Renal pelvis (tissue), 12 donors: ENCODE measurements at places on chromosomes 16 and 17.

DNA sequence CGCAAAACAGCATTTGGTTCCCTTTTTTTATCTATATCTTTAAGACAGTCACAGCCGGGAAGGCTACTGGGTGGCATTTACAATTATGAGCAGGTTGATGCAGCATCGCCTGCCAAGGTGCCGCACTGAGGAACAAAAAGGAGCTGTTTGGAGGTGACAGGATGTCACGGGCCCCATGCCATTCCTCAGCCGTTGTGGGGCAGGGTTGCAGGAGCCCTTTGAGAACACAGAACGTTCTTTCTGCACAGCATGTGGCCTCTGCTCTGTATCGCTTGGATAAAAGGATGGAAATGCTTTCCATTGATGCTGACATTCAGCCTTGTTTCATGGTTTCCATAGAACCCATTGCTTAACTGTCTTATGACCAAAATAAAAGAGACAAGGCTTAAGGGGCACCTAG, 141.9 kb upstream of the CDH5 start:
- DNase-seq = no peak

- DNase-seq = no peak
These were observed 24.6 kb upstream of the FAAP100 start for GRCh38 chr17:81576621-81577277.

GRCh38 chr16:87762071-87762571, 3.7 kb downstream of the KLHDC4 start:
- DNase-seq = no peak

DNA sequence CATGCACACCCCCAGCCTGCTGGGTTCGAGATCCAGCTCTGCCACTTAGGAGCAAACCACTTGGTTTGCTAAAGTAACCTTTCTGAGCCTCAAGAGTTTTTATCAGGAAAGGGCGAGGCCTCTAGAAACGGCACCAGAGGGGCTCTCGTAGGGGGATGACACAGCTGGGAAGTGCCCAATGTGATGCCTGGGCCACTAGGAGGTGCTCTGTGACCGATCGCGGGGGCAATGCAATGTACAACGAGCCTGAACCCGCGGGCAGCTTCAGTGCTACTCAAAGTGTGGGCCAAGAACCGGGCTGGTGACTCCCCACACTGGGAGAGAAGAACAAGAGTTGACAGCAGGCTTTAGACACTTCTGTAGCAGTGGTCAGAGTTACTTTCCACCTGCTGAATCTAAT, 9.4 kb downstream of the C16orf89 start:
- no peak for DNase-seq

DNA sequence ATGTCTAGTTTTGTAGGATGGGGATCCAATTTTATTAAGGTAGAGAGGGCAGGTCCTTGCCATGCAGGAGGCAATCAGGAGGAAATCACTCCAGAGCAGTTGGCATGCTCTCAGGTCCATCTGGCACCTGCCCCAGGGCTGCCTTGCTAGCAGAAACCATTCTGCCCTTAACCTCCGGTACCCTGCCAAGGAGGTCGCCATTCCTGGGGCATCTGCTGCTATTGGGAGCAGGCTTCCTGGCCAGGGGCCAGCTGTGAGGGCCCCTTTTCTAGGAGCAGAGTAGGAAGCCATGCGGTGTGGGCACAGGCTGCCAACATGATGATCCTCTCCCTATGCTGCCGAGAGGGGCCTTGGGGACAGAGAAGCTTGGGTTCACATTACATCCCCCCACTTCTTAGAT, 47.6 kb upstream of the MGAT5B start:
- DNase-seq = no peak

- no peak for DNase-seq
These were observed 3.8 kb downstream of the MPV17L start for GRCh38 chr16:15399317-15399716.

- DNase-seq = no peak
These were observed 34.1 kb upstream of the ENPP7 start for GRCh38 chr17:79696610-79696982.

DNA sequence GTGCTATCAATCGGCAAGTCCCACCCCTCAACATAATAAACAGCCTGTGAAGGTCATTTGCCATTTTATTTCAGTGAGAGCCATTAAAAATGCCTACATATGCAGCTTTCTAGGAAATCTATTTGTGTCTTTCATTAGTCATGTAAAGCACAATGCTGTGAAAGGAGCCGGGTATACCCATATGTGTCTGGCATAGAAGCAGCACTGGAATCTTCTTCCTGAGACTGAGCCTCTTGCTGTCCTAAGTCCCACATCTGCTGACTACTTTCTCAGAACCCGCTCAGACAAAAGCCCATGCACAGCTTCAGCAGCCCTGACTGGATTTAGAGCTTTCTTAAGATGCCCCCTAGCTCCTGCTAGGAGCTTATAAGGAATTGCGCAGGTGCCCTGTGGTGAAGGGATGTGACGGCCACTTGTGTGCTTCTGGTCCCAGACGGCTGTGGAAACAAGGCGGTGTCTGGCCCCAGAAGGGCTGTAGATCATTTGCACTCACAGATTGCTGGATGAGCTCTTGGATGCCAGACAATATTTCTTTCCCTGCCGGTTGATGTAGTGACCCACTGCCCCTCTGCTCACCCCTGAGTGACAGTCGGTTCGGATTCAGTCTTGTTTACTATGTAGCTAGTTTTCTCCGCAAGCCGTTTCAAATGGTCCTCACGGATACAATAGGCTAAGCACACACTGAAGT, 172.2 kb downstream of the ANKFN1 start:
- DNase-seq = no peak

DNA sequence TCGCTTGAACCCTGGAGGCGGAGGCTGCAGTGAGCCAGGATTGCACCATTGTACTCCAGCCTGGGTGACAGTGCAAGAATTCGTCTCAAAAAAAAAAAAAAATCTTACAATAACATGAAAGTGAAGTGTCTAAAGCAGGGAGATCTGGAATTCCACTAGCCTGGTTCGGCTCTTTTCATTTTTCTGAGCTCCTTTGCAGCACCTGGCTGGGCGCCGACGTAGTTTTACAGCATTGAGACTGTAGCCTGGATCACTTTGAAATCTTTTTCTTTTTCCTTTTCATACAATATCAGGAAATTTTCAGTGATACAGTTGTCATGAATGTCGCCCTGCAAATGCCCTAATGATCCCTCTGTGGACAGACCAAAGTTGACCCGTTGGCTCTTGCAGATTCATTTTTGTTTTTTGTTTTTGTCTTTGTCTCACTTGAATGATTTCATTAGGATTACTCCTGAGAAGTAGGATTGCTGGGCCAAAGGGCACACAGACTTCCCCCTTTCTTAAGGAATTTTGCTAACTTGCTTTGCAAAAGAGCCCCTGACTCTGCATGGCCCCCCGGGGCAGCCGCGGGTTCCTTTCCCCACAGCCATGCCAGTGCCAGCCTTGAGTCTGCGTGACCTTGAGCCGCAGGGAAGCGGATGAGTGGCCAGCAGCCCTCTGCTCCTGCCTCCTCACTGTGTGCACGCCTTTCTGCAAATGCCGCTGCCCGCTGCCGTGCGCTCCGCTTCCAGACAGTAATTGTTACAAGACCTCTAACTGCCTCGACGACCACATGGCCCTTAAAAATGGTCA, 28.0 kb downstream of the CRISPLD2 start:
- no peak for DNase-seq

GRCh38 chr16:54805648-54806047, 125.0 kb upstream of the IRX5 start:
- no peak for DNase-seq

- DNase-seq = no peak
These were observed 10.4 kb upstream of the CUEDC1 start for GRCh38 chr17:57965521-57966160.

DNA sequence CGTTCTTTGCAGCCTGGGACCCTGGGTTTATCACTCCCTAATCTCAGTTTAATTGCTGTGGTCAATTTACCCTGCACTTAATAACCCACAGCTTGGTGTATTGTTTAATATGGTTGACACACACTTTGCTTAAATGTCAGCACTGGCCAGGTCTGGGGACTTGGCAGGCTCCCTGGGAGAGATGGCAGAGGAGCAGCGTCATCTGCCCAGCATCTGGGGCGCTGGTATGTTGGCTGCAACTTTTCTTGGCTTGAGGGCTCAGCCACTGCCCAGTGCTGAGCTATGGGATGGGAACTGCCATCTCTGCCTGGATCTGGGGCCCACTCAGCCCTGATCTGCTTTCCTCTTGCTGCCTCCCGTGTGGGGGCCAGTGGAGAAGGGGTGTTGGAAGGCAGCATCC, 115.7 kb upstream of the IRX3 start:
- no peak for DNase-seq

DNA sequence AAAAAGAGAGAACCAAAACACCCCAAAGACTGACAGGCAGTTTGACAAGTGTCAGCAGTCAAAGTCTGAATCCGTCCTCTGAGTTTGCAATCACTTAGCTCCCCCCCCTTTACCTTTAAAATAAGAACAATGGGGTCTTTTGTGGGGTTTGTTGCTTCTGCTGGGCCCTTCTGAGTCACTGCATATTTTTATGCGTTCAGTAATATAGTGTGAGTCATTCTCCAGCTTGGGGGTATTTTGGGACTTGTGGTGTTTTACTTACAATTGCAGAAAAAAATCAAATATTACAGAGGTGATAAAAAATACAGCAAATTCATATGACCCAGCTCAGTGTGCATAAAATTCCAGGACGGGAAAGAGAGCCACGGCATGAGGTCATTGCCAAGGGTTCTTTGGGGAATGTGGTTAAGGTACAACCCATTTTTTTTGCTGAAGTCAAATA, 120.1 kb downstream of the CYLD start:
- no peak for DNase-seq

GRCh38 chr16:72256398-72257066, 84.6 kb upstream of the PMFBP1 start:
- no peak for DNase-seq

GRCh38 chr16:47779201-47780016, 318.3 kb downstream of the PHKB start:
- DNase-seq = no peak

DNA sequence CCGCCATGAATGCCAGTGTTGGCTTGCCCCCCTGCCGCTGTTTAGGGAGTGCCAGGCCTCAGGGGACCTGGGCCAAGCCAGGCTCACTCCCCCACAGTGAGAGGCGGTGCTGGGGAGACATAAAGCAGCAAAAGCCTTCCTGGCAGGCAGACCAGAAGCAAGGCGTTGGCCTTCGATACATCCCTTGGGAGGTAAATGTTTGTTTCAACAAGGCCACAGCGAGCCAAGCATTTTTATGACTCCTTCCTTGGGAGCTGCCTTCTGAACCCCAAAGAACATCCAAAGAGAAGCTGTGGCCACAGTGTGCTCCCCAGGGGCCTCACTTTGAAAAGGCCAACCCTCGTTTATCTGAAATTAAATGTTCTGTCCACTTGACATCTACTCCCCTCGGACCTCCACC, 119.7 kb upstream of the CIBAR2 start:
- DNase-seq = no peak

DNA sequence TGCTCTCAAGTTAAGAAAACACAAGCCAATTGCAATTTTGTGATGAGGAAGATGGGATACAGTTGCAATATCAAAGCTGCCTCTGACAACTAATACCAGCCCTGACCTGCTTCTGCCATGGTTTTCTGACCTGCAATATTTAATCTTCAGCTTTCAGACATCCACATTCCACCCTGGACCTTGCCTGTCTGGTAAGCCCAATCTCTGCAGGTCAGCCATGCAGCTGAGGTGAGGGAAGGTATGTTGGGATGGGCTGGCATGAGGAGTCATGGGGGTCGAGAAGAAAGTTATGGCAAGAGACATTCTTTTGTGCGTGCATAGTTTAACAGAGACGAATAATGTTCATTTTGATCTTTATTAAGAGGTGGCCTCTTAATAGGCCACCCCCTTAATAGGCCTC, 31.5 kb downstream of the KCNJ16 start:
- no peak for DNase-seq

DNA sequence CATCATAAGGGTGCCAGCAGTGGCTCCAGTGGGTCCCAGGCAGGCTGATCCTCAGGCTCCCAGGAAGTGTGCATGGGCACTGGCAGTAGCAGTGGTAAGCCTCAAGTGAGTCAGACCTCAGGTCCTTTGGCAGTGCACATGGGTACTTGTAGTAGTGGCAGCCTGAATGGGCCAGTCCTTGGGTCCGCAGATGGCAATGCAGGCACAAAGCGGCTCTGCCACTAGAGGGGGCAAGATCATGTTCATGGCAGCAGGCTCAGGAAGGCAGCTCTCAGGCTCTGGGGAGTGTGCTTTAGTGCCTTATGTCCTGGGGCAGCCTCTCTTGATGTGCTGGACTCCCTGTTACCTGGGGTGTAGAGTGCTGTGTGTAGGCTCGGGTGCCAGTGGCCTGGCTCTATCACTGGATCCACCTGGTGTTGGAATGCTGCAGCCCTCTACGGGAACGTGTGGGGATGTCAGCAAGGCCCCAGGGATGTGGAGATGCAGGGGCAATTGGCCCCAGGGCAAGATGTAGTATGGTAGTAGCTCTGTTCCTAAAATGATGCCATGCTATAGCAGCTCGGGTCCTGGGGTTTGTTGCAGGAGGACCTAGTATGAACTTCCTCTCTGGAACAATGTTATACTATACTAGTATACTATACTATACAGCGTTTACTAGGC, 11.0 kb downstream of the ACSM3 start:
- no peak for DNase-seq

DNA sequence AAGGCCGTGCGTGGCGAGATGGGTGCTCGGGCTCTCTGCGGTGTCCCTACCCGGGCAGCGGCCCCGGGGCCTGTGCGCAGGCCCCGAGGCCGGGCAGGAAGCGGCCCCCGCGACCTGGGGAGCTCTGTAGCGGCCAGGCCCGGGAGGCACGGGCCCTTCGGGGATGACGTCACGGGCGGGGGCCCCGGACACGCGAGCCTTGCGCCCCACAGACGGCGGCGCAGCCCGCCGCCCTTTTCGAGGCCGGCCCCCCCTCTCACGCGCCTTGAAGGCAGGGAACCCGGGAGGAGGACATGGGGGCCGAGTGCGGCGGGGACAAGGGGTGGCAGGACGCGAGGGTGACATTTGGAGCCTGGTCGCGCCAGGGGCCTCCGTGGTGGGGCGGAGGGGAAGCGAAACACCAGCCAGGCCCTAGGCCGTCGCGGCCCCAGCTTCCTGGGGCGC, 1.1 kb downstream of the RAI1 start:
- DNase-seq = no peak

- DNase-seq = no peak
These were observed 317 bp downstream of the CLTC start for GRCh38 chr17:59620064-59620359.

GRCh38 chr16:19361587-19361986, 56.1 kb upstream of the TMC5 start:
- DNase-seq = no peak

- no peak for DNase-seq
These were observed 4.0 kb downstream of the CA7 start for GRCh38 chr16:66848172-66848571.
